ENCODE measurements at places on chromosomes 5 and 9. TPM values are rescaled to one million over a fixed set of nuclear protein-coding genes. Genes with fewer than 3 reads are reported as not detected.

DNA sequence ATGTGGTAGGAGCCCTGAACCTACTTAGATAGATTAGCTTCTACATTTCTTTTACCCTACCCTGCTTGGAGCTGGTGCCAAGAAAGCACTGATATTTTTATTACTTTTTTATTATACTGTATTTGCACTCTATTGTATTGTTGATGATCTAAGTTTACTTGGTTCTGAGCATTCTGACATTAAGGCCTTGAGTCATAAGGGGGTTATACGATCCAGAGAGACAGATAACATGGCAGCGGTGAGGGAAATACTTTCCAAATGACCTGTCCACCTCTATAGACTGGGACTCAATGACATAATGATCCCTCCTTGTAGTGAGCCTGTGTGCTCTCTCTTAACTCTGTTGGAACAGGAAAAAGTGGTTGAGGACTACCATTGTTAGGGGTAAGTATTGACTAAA lies 176.3 kb downstream of the MAN2A1 start:
- no peak for DNase-seq

- DNase-seq: no peak
Observed at GRCh38 chr9:126844085-126844484, 16.4 kb upstream of the ZBTB34 start.

DNA sequence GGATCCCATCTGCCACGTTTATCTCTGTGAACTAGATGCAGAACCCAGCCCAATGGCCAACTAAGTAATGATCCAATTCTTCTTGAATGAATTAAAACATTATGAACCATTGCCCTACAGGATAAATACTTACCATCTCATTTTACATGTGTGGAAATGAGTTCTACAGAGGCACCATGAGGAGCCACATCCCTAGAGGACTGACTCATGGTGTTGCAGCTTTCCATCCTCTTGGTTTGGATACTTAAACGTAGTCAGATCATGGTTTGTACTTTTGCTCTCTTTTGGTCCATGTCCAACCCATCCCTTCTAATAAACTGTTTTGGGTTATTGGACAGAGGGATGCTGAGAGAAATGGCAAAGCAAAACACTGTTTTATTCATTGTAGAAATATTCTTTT lies 484.8 kb downstream of the EBF1 start:
- no peak for DNase-seq

DNA sequence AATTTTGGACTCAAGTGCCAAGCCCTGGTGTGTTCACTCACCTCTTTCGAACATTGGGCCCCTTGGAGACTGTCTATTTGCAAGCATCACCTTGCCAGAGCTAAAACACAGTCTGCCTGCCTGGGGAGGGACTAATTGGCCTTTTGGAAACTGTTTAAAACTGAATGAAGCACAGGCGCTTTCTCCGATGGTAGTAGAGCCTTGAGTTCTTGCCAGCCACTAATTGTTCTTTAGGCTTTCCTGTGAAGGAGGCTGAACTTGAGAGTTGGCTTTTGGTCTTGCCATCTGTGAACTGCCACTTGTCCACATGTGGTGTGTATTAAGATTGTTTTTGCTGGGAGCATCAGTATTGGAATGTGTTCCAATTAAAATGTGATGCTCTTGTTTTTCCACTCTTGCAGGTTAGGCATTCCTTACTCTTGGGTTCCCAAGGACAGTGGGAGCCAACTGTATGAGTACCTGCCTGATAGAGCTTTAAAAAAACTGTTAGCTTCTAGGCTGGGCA lies 26.0 kb downstream of the GARNL3 start:
- DNase-seq: no peak

- DNase-seq: no peak
Observed at GRCh38 chr5:158294701-158295100, 435.8 kb upstream of the CLINT1 start.

DNA sequence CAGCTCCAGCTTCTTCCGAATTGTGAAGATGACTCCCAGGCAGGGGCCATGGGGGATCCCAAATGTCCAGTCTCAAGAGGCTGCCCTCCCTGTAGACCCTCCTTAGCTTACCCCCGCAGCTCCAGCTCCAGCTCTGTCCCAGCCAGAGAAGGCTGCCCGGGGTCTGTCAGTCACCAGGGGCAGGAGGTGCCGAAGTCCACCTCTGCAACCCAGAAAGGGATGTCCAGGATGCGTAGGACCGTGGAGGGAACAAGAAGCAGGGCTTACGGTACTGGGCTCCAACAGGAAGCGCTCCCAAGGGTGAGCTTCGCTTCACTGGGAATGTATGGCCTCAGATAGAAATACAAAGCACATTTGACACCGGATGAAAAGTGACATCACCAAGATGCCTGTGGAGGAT lies 6.0 kb downstream of the IPPK start:
- DNase-seq: no peak

GRCh38 chr5:145062280-145063062 lies 772.7 kb downstream of the PRELID2 start:
- no peak for DNase-seq

DNA sequence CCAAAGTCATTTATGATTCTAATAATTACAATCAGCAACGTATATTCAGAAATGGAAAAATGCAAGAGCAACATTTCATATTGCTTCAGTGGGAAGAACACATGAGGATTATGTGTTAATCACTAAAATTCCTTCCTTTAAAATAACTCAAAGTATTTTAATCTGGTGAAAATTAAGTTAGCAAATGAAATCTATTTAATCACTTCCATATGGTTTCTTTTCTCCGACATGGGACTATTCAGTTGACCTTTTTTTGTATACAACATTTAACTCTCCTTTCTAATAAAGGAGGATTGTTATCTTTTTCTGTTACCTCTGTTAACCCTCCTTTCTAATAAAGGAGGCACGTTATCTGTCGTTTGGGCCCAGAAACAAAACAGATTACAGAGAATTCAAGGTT lies 59.9 kb downstream of the HOMER1 start:
- no peak for DNase-seq

DNA sequence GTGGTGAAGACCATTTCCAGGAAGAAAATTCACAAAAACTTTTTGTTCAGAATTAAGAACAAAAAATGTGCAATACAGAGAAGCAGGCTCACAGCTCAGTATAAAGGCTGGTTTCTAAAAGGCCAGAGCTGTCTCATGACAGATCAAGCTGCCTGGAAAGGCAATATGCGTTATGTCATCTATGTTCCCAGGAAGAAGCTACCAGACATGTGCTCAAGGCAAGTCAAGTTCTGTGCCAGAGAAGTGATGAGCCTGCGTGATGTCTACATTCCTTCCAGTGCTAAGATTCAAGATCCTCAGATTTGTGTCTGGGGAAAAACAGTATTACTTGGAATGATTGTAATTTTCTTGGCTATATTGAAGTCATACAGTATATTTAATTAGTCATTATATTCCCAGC lies 104.3 kb downstream of the PDE4D start:
- no peak for DNase-seq

- DNase-seq: no peak
Observed at GRCh38 chr9:124000784-124001457, 10.6 kb upstream of the LHX2 start.

GRCh38 chr5:11622785-11623184 lies 281.5 kb downstream of the CTNND2 start:
- DNase-seq: no peak

DNA sequence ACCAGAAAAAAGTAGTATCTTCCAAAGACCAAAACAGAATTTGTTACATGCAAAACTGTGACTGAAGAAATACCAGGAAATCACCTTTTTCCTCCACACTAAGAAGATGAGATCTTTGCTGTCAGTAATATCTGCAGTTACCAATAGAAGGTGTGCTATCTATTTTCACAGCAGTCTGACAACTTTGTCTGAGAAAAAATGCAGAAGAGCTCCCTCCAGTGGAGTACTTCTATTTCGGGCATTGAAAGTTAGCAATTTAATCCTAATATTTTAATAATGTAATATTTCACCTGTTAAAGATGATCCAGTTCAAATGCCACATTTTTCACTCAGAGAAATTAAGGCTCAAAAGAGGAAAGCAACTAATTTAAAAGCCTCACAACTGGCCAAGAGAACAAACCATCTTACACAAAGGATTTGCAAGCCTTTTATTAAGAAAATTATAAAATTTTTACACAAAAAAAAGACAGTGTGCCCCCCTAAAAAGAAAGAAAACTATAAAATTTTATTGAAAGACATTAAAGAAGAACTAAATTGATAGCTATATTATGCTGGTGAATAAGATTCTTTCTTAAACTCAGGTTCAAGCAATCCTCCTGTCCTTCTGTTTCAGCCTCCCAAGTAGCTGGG lies 50.6 kb downstream of the DEPDC1B start:
- DNase-seq: no peak

Gene BHMT
- 0.51 TPM for total RNA-seq

Gene IRX4
- 30.0 TPM for total RNA-seq

Gene CNTFR
- total RNA-seq: 2.7 TPM

Gene SLC1A3
- total RNA-seq: 10.5 TPM

Gene ANKRA2
- 36.5 TPM for total RNA-seq
